Stimulated activated CD4-positive, alpha-beta T cell treated with anti-CD3 and anti-CD28 coated beads, Interleukin-4, amount 100 ng/mL, for 1 hour (primary cell): ENCODE measurements at places on chromosomes 4 and X.

DNA sequence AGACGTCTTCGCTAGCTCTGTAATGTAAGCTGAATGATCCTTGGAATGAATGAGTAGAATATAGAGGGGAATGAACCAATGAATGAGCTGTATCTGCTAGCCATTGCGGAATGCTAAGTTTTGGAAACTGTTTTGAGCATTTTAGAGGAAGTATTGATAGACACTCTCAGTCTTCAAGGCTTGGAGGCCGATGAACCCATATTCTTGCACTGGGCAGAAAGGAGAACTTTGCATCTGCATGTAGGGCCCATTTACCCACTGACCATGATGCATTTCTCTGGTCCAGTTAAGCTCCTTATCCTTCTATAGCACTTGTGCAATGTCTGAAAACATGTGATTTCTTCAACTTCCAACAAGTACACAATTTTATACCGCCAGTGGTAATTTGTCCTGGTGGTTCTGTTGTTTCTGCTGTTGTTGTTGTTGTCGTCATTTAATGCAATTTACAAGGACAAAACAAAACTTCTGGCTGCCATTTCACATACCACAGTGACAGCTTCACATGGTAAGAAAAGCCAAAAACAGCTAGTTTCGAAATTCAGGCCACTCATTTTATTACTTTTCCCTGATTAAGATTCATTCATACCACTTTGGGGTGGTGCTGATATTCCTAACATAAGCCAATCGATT lies 85.0 kb upstream of the MTM1 start:
- no peak for DNase-seq

- no peak for DNase-seq
These were observed 114.0 kb downstream of the IQCM start for GRCh38 chr4:149701435-149702156.

GRCh38 chrX:46626566-46626965 lies 53.0 kb downstream of the CHST7 start:
- no peak for DNase-seq

- no peak for DNase-seq
These were observed 482.9 kb downstream of the NAF1 start for GRCh38 chr4:162683659-162684370.

- DNase-seq = no peak
These were observed 6.9 kb downstream of the UBA1 start for GRCh38 chrX:47200385-47201150.

DNA sequence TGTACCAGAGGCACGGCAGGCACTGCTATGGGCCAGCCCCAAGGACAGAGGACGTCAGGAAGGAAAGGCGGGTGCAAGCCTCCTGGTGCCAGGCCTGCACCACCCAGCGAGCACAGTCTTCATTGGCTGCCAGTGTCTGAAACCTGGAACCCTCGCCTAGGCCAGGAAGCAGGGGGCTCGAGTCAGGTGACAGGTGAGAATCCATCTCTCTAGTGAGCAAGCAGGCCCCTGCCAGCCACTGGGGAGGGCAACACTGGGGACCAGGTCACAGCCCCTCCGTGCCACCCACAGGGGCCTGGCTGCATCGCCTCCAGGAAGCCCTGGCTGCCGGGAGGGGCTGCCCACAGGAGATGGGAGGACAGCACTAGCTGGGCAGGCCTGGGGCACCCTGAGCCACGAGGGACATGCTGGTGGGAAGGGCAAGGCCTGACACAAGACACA lies 6.9 kb upstream of the HAUS3 start:
- DNase-seq = no peak

- peak; percentile 8 for DNase-seq
These were observed 1.2 kb upstream of the TAPT1 start for GRCh38 chr4:16227462-16227868.

DNA sequence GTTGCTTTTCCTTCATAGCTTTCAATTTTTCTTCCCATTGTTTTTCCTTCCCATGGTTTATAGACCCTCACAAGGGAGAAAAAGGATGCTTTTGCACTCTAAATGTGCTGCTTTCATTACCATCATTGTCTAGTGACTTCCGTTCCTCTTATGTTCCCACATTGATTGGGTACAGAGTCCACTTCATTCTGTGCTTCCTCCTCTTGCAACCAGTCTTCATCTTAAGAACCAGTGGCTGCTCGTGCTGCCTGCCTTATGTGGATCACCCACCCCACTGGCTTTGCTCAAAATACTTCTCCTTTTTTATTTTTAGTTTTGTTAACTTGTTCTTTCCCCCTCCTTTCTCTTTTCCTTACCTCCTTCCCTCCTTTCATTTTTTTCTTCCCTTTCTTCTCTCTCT lies 76.5 kb upstream of the BOD1L1 start:
- no peak for DNase-seq

DNA sequence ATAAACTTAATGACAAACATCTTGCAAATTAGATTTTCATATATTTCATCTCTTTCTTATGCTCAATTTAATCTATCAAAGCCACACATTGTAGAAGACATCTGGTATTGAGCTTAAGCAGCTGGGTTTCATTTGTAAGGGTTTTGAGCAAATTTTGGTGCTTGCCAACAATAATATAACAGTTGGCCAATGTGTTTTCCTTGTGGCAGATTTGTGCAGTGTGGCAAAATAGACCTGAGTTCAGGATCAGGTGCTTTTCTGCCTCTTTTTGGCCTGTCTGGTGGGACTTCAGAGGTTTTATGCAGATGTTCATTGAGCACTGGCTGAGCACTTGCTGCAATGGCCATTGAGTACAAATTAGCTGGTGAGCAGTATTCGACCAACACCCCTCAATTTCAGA lies 301.9 kb downstream of the BMPR1B start:
- no peak for DNase-seq

GRCh38 chrX:88908056-88908455 lies 161.0 kb downstream of the CPXCR1 start:
- DNase-seq = no peak

- no peak for DNase-seq
These were observed 680.8 kb downstream of the RPA4 start for GRCh38 chrX:97564496-97564895.

DNA sequence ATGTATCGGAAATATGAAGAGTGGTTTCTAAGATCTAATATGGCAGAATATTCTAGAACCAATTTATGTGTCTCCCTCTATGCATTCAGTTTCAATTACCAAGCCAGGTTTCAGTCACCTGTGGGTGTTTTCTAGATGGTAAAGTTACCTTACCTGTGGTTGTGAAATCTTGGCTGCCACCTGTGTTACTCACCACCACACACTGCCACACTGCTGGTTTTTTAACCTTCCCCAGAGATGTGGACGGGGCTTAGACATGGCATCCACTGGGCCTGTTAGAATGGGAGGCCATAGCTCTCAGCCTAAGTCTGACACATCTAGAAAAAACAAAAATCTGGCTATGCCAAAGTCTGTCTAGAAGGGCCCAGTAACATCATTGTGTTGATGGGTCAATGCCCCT lies 896.5 kb upstream of the PABPC4L start:
- no peak for DNase-seq

GRCh38 chr4:162274354-162274753 lies 110.6 kb upstream of the FSTL5 start:
- no peak for DNase-seq

- DNase-seq = no peak
These were observed 106.6 kb downstream of the RASL11B start for GRCh38 chr4:52968691-52969090.

- DNase-seq = no peak
These were observed 843 bp downstream of the RPL34 start for GRCh38 chr4:108620933-108621905.
